ENCODE measurements at places on chromosomes 16 and 17.

GRCh38 chr16:88878967-88879787, 12.7 kb upstream of the PABPN1L start:
- no peak for DNase-seq

DNA sequence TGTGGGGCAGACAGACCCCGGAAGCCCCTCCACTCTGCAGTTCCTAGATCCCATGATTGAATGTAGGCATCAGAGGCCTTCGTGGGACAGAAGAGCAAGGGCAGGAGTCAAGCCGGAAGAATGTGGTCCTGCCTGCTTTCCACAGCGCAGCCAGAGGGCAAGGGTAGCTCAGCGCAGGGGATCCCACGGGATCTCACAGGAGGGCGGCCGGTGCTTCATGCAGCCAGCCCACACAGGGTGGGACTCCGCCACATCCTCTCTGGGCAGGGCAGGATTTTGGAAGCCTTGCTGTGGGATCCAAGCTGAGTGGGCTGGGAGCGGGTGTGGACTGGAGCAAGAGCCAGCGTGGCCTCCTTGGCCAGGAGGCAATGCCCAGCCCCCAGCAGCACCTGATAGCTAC, 13.0 kb downstream of the KATNB1 start:
- no peak for DNase-seq

DNA sequence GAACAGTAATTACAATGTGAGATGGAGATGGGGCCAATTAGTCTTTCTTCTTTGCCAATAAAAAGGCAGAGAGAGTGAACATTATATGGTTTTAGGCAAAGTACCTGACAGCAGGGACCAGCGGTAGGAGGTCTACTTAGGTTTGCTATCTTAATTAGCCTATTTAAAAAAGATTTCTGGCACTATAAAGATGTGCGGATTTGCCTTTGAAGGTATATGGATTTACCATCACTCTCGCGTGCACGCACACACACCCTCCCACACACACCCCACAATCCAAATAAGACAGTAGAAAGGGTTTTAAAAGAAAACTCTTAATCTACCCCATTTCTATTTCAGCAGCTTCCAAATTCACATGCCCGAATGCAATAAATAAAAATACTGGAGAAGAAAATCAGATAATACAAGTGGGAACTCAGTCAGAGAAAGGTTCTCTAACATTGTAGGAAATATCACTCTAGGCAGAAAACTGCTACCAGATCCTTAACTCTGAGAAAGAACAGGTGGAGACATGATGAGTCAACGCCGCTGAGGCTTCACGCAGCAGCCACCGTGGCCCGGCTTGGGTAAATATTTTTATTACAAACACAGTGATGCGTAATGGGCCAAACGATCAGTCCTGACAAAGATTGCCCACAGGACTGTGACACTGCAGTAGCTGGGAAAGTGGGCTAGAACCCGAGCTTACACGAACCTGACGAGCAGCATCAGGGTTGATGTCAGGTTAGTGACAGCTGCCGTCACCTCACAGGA, 66.6 kb upstream of the AXIN2 start:
- no peak for DNase-seq

DNA sequence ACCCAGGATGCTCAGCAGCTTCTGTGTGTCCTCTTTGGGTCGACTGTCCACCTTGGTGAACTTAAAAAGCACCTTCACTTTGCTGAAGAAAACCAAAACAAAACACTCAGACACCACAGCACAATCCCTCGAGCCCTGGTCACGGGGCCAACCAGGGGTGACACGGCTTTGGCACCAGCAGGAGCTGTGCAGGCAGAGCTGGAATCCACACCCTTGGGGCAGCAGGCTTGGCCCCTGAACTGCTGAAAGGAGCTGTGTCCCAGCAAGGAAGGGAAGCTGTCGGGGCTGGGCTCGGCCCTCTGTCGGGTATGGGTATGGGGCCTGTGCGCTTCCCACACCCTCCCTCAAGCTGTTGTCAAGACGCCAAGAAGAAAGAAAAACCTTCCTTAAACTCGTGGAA, 7.6 kb upstream of the PLD6 start:
- no peak for DNase-seq

DNA sequence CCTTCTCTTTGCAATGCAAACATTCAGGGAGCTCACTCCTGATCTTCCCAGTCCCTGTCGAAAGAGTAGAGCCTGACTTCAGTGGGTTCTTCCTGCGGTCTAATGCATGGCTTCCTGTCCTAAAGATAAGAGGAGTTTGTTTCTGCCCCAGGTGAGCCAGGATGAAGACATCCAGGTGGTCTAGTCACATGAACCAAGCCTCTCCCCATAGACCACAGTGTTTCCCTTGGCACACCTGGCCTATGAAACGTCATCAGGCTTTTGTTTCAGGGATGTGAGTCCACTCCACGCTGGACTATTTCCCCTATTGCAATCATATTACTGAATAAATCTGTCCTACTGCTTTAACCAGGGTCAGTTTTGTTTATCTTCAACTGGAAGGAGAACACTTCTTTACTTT, 21.1 kb downstream of the CES1 start:
- no peak for DNase-seq

DNA sequence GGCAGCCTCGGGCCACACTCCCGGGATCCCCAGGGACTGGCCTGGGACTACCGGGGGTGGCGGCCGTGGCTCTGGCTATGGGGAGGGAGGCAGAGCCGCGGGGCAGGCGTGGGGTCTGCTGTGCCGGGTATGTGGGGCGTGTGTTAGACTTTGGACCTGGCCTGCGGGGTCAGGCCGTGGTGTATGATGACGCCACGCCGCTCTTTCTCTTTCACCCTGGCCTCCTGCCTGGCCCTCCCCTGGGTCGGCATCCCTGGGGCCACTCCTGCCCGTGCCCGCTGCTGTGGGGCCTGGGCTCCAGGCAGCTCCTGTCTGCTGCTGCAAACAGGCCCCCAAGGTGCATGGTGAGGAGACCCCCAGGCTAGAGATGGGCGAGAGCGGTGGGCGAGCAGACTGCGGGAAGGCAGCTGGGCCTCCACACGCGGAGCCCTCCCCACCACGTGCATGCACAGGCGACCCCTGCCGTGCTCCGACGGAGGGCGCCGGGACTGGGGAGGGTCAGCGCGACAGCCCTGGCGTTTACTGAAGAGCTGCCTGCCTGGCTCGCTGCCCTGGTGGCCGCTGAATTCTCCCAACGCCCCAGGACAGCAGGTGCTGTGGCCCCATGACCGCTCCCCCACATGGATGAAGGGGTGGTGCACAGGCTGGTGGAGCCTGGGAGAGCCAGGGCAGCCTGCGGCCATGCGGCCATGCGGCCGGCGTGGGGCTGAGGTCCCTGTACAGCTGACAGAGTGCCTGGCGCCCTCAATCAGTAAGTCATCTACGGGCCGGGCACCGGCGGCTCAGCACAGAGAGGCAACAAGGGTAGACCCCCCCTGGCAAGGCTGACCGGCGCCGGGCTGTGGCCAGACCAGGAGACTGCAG, 16.0 kb downstream of the CAPN15 start:
- DNase-seq: no peak

- DNase-seq: no peak
Observed at GRCh38 chr16:13143551-13143950, 242.2 kb downstream of the SHISA9 start.

DNA sequence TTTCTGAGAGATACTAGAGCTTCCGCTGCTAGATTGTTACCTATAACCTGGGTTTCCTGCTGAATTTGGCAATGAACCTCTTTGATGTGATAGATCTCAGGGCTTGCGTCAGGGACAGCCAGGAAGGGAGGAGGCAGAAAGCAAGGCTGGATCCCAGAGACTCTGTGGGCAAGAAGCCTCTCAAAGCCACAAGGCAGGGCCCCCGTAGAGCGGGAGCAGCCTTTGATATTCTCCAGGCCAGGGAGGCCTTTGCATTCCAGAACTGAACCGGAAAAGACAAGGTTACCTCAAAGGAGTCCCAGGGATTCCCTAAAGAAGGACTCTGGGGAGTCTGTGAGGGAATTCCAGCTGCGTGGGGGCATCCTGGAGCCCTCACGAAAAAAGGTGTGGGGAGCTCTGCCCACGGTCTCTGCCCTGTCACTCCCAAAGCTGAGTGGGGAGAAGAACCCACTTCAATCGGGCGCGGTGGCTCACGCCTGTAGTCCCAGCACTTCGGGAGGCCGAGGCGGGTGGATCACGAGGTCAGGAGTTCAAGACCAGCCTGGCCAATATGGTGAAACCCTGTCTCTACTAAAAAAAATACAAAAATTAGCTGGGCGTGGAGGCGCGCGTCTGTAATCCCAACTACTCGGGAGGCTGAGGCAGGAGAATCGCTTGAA, 14.3 kb upstream of the SCIMP start:
- DNase-seq: no peak

- peak; percentile 82 for DNase-seq
Observed at GRCh38 chr16:2867987-2868789, 10.2 kb upstream of the PRSS22 start.

- DNase-seq: no peak
Observed at GRCh38 chr17:6528557-6528956, 27.8 kb downstream of the PITPNM3 start.

DNA sequence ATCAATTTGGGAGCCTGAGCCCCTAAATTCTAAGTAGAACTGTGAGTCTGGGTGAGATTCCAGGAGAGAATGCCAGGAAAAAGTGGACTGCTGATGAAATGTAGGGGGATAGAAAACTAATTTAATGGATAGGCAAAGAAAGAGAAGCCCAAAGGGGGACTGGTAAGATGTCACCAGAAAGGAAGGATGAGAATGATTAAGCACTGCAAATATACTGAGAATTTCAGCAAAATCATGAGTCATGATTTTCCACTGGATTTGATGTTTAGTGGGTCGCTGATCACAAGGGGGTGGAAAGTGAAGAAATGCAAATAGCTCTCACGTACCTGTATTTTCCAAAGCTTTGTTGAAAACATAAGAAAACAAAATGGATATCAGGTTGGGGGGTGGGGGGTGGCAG, 201.8 kb downstream of the SLC39A11 start:
- no peak for DNase-seq

DNA sequence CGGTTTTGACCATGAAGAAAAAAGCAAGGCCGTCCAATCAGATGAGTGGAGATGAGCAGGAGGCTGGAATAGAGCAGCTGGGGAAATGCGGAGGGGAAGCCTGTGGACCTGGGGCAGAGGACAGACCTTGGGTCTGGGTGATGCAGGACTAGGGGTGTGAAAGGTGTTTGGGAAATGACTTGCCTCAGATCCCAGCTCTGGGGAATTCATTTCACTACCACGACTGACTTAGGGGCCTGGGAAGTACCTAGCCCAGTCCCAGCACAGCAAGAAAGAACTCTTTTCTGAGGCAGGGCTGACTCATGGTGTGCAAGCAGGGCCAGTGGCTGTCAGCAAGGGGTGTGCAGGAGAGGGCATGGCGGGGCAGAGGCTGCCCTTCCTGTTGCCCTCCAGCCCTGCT, 14.8 kb downstream of the DNAI2 start:
- no peak for DNase-seq

GRCh38 chr16:86303787-86304678, 206.3 kb upstream of the FOXF1 start:
- no peak for DNase-seq

- DNase-seq: no peak
Observed at GRCh38 chr16:67917140-67917851, 14.4 kb downstream of the CTRL start.

GRCh38 chr17:74466111-74466827, at the start of gene CD300A:
TSS of gene CD300A (plus strand) at chr17:74466634. CDS start at chr17:74466704, 70 bp downstream.
- no peak for DNase-seq

DNA sequence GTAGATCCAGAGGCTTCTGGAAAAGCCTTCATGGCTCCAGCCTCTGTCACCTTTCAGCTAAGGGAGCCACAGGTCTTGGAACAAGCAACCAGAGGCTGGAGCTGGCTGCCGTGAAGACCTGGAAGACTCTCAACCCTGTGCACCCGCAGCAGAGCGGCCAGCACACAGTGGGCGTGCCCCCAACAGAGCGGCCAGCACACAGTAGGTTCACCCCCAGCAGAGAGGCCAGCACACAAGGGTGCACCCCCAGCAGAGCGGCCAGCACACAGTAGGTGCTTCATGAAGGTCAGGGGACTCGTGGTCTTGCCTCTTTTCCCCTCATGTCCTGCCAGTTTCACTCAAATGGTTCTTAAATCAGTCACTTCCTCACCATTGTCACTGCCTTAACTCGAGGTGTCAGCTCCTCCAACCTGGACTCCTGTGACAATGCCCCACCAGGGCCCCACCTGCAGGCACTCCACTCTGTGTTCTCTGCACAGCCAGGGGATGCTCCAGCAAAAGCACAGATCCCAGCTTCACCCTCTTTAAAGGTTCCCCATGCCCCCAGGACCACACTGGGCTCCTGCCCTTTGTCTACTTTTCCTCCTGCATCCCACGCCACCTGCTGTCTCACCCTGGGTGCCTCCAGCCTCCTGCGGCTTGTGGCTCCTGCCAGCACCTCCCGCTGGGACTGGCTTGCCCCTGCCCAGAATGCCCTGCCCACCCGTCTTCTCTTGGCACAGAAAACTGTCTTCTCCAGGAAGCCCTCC, 42.4 kb upstream of the DOC2B start:
- no peak for DNase-seq

DNA sequence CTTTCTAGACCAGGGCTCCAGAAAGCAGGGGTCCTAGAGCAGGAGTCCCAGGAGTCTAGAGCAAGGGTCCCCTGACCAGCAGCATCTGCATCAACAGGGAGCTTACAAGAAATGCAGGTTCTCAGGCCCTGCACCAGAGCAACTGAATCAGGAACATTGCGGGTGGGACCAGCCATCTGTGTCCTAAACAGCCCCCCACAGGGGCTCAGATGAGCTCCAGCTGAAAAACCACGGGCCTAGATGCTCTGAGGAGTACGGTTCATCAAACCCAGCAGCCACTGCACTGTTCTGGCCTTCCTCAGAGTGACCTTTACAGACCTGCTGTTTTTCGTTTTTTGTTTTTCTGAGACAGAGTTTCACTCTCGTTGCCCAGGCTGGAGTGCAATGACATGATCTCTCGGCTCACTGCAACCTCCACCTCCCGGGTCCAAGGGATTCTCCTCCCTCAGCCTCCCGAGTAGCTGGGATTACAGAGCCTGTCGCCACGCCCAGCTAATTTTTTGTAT, 438.2 kb downstream of the SOX9 start:
- no peak for DNase-seq

- no peak for DNase-seq
Observed at GRCh38 chr17:50620858-50621257, 13.8 kb upstream of the ABCC3 start.

GRCh38 chr17:4643676-4644075, 2.2 kb upstream of the ALOX15 start:
- no peak for DNase-seq

GRCh38 chr16:88478889-88479792, 26.1 kb downstream of the ZFPM1 start:
- DNase-seq: no peak

- no peak for DNase-seq
Observed at GRCh38 chr16:24729951-24730815, 732 bp downstream of the TNRC6A start.

DNA sequence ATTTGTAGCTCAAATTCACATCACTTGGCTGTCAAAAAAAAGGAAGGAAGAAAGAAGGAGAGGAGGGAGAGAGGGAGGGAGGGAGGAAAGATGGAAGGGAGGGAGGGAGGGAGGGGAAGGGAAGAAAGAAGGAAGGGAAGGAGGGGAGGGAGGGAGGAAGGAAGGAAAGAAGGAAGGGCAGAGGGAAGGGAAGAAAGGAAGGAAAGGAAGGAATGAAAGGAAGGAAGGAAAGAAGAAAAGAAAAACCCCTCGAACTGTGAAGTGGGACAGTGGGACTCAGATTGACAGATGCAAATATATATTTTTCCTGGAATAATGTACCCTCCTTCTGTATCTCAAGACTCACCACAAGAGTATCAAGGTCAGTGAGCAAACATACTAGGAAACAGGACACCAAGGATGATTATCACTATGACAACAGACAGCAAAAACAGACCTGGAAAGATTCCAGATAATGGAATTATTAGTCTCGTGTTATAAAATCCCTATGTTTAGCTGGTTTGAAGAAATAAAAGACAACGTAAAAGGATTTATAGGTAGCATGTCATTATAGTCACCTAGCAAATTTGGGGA, 24.2 kb upstream of the ABCA3 start:
- no peak for DNase-seq
